Gastroesophageal sphincter (tissue), 4 donors: ENCODE measurements at places on chromosomes 1 and 21. TPM values are rescaled to one million over a fixed set of nuclear protein-coding genes. Genes with fewer than 3 reads are reported as not detected.

DNA sequence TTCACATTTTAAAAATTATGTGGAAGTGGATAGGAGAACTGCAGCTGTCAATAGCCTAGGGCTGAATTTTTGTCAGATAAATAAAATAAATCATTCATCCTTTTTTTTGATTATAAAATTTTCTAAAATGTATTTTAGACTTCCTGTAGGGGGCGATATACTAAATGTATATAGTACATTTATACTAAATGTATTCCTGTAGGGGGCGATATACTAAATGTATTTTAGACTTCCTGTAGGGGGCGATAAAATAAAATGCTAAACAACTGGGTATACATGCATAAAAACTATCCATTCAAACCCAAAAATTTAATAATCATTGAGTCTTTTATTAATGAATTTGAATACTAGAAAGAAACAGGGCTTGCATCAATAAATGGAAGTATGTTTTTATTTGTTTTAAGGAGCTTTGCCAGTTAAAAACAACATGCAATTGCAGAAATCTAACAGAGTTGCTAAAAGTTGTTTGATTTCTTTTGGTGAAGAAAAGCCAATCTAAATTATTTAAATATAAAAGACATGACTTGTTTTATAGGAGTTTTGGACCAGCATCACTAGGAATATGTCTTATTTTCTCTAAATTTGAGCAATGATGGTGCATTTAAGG lies 31.4 kb downstream of the CLCA1 start:
- no peak for ATAC-seq

- ATAC-seq, result no peak
These were observed 25.6 kb downstream of the TOMM20 start for GRCh38 chr1:235102993-235103411.

DNA sequence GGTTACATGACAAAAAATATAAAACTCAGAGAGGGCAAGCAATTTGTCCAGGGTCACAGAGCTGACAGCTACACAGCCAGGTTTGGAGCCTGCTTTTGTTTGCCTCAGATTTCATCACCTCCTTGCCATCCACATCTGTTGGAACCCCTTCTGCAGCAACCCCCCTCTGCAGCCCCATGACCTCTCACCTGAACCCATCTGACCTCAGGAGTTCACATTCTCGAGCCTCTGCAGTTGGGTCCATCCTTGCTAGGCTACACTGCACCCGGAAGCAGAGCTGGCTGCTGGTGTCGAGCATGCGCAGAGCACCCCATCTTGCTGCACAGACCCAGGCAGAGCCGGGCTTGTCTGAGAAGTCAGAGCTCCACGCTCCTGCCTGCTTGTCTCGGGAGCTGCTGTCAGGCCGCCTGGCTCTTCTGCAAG lies 10.0 kb downstream of the C1QB start:
- ATAC-seq, result no peak

GRCh38 chr1:32273391-32274208 lies 18.3 kb upstream of the HDAC1 start:
- ATAC-seq, result no peak

The OR2G6 gene
- total RNA-seq, result 0.08 TPM

The AIM2 gene
- not detected for total RNA-seq

- no peak for ATAC-seq
These were observed 119.9 kb downstream of the MAST2 start for GRCh38 chr1:45923343-45923742.

- no peak for ATAC-seq
These were observed 8.7 kb downstream of the WNT3A start for GRCh38 chr1:228015276-228016180.

GRCh38 chr1:159468321-159468720 lies 28.8 kb downstream of the OR10J1 start:
- ATAC-seq, result no peak

DNA sequence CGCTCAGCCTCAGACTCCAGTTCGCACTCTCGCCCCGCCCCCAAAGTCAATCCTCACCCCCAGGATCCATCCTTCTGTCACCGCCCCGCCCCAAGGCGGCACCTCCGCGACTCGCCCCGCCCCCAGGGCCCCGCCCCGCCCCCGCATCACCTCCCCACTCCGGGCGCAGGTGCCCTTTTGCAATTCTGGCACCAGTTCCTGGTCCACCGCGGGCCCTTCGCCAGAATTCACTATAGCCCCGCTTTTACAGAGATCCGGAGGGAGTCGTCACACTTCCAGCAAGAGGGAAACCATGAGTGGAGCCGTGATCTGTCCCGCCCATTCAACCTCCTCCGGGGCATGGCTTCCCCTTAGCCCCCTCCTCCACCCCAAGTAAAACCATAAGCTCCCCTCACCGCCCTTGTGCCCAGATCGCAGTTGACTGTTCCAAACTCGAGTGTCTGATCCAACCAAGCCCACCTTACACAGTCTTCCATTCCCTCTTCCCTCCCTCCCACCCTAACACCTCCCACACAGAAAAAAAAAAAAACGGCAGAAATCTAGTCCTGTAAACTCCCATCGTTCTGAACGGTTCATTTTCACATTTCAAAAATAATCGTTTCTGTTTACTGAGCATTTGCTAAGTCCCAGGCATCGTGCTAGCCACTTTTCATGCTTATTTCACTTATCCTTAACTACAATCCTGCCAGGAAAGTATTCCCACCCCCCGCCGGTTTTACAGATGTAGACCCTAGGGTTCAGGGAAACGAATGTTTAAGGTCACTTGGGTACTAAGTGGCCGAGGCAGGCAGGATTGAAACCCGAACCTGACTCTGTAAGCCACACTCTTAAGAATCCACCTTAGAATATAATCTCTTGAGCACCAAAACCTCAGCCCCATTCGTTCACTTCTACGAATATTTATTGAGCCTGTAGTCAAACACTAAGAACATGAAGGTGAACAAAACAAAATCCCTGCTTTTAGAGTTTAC lies 1.3 kb upstream of the DNAJC16 start:
- ATAC-seq, result peak; percentile 68

The HSPA6 gene
- total RNA-seq, result 1.8 TPM

- no peak for ATAC-seq
These were observed 27.5 kb downstream of the RNF19B start for GRCh38 chr1:32937061-32937460.

The GIPC2 gene
- 3.3 TPM for total RNA-seq

DNA sequence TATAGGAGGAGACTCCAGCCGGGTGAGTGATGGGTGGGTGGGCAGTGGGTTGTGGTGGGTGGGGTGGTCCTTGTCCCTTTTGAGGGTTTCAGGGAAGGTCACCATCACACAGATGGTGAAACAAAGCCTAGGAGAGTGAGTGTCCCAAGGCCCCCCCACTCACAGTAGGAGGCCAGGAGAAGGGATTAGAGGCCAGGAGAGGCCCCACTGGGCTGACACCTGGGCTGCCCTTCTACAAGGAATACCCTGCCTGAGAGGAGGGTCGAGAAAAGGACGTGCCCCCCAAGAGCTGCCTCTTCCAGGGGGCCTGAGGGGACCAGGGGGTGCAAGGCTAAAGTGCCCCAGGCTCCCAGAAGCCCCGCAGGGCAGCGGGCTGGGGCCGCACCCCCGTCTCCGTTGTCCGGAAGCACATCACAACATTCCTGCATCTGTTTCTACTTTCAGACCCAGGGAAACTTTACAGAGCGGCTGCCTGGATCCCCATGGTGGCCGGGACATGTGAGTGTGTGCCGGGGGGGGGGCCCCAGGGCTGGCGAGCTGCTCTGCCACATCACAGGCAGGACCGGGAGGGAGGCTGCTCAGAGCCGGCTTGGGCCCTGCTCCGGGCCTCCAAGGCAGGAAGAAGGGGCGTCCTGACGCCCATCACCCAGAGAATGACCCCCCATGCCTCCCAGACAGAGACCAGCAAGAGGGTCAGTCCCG lies 68.2 kb downstream of the ARHGEF16 start:
- ATAC-seq, result no peak

The GNG5 gene
- total RNA-seq, result 76.7 TPM

- ATAC-seq, result no peak
These were observed 133.4 kb downstream of the PLPPR5 start for GRCh38 chr1:98870959-98871903.
